ENCODE measurements at places on chromosomes 16 and 17. TPM values are rescaled to one million over a fixed set of nuclear protein-coding genes. Genes with fewer than 3 reads are reported as not detected.

Gene CLEC19A
- not detected for total RNA-seq

Gene AATK
- total RNA-seq = 23.2 TPM

Gene IL34
- 258 TPM for total RNA-seq

Gene CDH3
- total RNA-seq = 25.0 TPM

Gene CHST5
- not detected for total RNA-seq

Gene NEK8
- 12.8 TPM for total RNA-seq

Gene NHLRC4
- total RNA-seq = 5.4 TPM

Gene CHD9NB
- total RNA-seq = not detected

Gene ZFPM1
- 4.5 TPM for total RNA-seq

GRCh38 chr16:4940719-4941118 lies 3.8 kb upstream of the PPL start:
- no peak for DNase-seq

DNA sequence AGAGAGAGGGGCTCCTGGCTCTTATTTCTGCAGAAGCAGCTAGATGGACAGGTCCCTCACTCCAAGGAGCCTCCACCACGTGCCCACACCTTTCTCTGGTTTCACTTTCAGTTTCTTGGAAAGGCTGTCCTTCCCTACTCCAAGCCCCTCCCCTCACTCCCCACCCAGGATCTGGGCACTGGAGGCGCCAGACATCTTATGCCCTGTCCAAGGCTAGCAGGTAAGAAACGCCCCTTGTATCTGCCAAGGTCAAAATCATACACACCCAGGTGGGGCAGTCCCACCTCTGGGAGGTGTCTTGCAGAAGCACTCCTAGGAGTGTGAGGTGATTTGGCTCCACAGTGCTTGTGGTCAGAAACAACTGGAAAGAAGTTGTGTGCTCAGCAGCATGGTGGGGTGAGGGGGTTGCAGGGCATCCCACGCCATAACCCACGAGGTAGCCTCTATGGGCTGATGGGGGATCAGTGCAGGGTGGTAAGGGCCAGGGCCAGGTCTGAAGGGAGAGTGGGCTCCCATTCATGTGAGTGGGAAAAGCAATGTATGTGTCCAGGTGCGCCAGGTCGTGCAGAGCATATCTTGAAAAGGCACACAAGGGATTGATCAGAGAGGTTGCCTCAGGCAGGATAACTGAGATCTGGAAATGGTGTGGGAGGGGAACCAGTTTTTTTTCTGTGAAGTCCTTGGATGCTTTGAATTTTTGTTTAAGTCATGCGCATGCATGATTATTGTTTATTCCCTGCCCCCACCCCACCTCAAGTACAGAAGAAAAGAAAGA lies 31.8 kb upstream of the PRM1 start:
- no peak for DNase-seq

DNA sequence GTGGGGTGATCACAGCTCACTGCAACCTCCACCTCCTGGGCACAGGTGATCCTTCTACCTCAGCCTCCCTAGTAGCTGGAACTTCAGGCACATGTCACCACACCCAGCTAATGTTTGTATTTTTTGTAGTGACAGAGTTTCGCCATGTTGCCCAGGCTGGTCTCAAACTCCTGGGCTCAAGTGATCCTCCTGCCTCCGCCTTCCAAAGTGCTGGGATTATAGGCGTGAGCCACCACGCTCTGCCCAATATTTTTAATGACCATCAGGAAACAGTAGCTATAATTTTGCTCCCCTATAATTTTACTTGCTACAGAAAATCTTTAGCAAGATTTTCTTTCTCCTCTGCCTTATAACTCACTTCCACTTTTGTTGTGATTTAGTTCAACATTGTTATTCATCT lies 29.7 kb upstream of the APPBP2 start:
- DNase-seq = no peak

- no peak for DNase-seq
Observed at GRCh38 chr17:49104511-49105074, 28.0 kb upstream of the B4GALNT2 start.

GRCh38 chr17:7357381-7357780 lies 2.4 kb downstream of the TMEM95 start:
- DNase-seq = no peak

DNA sequence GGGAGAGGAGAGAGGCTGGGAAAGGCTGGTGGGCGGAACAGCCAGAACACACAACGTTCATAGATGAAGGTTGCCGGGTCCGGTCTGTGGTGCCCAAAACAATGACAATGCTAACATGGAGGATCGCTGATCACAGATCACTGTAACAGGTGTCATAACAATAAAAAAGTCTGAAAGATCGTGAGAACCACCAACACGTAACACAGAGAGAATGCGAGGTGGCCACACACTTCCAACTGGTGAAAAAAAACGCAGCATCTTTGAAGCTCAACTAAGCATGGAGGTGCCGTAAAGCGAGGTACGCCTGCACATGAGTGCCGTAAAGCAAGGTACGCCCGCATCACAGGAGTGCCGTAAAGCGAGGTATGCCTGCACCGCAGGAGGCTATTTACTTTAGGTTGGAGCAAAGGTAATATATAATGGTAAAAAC lies 42.3 kb downstream of the ABR start:
- DNase-seq = no peak

DNA sequence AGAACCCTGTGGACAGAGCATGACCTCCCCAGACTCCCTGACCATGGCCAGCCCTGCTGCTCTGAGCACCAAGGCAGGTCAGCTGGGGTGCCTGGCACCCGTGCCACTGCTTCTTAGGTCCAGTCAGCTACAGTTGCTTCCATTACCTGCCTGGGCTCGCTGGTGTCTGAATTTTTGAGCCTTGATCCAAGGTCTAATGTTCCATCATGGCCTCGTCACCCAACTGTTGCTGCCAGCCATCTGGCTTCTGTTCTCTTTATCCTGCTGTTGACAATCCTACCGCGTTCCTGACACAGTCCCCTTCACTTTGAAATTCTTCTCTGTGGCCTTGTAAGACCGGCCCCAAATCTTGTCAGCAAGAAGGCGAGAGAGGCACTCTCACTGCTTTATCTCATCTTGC lies 16.7 kb downstream of the GLYR1 start:
- no peak for DNase-seq

DNA sequence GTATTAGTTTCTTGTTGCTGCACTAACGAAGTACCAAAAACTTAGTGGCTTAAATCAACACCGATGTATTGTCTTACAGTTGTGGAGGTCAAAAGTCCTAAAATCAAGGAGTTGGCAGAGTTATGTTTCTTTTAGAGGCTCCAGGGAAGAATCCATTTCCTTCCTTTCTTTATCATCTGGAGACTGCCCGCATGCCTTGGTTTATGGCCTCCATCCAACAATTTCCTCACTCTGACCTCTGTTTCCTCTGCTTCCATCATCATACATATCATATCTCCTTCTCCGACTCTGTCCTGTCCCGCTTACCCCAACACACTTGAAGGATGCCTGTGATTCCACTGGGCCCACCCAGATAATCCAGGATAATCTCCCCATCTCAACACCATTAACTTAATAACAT lies 627.8 kb downstream of the KCNJ2 start:
- DNase-seq = no peak

DNA sequence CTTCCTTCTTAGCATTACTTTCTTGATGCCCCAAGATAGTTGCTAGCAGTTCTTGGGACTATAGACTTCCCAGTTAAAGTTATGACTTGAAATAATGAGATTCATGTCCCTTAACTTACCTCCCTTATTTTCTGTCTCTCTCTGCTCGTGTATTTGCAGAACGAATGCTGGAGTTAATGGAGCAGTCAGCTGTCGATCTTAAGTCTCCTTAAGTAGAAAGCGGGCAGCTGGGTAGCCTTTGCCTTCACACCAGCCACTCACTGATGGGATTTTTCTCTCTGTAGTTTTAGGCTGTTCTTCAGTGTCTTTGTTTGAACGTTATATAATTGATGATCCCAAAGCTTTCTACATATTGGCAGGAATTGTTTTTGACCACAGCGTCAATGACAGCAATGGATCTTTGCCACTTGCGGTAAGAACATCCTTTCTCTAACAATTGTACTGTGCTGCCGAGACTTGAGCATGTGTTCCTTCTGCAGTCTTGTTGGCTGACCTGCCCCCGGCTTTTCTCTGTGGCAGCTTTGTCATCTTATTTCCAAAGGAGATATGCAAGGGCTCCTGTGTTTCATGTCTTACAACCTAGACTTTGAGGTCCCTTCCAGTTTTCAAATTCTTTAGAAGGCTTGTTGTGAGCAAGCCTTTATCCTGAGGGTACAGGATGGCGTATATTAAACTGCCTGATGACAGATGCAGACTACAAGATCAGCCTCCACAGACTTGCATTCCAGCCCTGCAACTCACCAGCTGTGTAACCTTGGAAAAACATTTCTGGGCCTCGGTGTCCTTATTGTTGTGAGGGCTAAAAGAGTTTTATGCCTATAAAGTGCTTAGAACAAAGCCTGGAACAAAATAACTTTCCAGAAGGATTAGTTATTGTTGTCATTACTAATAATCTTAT lies 25.1 kb upstream of the ABCA3 start:
- no peak for DNase-seq

DNA sequence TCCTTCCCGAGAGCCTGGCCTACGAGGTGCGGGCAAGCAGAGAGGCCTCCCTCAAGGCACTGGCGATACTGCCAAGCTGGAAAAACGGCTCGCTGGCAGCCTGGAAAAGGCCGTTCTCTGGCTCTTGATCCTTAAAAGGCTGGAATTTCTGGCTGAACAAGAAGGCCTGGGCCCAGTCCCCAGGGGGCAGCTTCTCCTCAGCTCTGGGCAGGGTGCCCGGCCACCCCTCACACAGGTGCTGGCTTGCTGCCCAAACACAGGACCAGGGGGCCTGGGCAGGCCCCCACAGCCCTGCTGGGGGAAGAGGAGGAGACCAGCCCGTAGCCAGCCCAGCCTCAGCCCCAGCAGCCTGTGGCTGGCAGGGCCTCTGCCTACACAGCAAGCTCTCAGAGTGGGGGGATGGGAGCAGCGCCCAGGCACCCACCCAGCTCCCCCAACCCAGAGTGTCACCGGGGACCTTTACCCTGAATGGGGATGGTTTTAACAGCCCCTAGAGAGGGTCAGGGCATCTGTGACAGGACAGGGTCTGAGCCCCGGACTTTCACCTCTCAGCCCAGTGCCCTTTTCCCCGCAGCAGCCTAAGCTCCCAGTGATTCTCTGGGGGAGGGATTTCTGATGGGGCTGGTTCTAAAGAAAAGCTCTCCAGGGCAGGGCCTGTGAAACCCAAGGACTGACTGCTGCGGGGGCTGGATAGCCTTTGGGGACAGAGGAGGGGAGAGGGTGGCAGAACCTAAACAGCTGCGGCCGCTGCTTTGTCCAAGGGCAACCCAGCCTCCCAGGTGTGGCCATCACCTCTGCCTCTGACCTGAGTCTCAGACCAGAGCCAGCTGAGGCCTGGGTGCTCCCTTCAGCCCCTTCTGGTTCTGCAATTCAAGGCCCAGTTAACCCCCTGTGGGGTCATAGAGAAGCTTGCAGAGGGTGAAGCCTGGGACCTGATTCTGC lies 38.6 kb upstream of the TOB1 start:
- DNase-seq = no peak

DNA sequence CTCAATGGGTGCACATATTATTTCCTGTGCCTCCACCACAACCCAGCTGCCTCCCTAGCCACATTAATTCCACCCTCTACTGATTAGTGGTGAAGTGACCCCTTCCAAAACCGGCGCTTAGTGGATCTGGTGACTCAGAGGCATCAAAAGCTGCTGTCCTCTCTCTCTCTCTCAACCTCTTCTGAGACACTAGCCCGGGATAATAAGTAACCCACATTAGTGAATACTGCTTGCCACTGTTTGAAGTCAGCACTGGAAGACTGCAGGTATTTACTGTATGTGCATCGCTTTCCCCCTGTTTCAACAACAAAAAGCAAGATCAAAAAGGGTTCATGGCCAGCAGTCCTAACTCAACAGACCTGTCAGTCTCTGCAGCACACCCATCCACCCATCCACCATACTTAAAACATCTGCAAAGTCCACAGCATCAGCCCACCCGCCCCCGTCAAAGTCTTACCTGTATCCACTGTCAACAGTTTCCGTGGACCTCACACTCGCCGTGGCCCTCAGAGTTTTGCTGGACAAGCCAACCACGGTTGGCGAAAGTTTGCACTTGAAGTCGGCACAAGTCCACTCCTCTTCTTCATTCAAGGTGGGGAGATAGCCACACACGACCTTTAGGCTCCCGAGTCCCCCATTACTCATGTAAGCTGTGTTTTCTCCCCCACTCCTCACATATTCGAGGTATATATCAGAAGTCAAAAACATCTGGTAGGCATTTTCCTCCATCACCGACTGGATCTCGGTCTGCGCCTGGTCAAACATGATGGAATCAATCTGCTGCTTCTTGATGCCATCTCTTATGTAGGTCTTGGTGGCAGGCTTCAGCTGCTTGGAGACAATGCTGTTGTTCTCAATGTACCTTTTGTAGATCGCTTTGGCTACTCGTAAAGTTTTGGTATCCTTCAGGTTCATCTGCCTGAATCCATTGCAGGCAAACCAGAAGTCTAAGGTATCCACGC lies 3.8 kb downstream of the AXIN2 start:
- no peak for DNase-seq

DNA sequence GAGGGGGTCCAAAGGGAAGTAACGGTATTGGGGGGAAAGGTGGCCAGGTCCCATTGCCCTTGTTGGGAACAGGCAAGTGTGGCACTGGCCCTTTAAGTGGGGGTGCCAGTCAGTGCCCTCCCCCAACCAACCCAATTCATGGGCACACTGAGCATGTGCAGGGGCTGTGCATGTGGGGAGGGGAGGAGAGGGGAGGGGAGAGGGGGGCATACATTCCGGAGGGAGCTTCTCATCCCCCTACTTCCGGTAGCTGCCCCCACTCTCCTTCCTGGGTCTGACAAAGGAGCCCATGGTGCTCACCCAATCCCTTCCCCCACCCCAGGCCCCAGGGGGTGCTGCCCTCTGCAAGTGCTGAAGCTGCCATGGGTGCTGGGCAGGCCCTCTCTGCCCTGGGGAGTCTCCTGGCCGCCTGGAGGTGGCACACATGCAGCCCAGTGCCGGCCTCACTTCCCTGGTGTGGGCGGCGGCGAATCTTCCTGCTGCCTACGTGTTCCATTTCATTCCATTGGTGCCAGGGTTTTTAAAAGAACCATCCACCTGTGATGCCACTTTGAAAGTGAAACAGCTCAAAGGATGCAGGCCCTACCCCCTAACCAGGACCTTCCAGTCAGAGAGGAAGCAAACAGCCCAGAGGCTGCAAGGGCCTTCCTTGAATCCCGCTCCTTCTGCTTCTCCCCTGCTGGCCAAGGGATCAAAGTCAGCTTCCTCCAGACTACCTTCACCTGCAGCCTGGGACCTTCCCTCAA lies 11.0 kb downstream of the HEXIM2 start:
- peak; percentile 88 for DNase-seq
